ENCODE measurements at places on chromosomes 11 and 22.

GRCh38 chr11:84719935-84720577 is 907.1 kb downstream of the DLG2 start:
- no peak for DNase-seq

DNA sequence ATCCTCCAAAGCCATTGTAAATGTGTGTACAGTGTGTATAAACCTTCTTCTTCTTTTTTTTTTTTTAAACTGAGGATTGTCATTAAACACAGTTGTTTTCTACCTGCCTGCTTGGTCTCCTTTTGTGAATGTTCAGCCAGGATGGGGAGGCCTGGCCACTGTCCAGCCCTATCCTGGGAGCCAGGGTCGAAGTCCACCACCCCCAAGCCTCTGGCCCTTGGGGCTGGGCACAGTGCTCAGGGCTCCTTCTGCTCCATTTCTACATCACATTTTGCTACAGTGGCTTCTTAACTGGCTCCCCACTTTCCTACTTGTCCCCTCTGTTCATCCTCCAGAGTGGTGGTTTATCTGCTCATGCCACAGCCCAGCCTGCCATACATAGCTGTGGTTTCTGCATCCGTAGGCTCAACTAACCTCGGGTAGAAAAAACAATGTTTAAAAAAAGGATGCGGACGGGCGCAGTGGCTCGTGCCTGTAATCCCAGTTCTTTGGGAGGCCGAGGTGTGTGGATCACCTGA is 2.5 kb upstream of the SMARCB1 start:
- no peak for DNase-seq

- no peak for DNase-seq
Observed at GRCh38 chr11:47044119-47044518, 107.6 kb downstream of the CSTPP1 start.

DNA sequence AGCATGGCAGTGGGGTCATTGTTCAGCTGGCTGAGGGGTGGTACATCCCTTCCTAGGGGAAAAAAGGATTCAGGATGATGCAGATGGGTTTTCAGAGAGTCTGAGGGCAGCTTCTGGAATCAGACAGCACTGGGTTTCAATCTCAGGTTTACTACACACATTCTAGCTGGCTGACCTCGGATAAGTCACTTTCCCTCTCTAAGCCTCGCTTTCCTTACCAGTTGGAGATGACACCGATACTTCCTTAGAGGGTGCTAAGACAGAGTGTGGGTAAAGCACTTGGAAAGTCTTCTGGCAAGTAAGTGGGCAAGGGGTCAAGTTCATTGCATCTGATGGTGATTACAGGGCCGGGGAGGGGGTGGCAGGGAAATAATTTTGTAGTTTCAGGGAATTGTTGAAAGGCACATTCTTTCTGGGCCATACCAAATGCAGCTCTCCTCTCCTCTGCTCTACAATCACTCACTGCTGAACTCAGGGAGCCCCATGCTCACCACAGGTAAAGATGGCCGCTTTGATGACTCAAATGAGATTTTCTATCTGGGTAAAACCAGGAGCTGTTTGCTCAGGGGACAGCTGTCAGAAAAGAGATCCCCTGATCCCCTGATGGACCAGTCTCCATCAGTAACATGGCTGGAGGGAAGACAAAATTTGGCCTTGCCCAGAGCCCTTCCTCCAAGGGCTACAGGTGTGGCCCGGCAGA is 6.5 kb upstream of the MIAT start:
- DNase-seq = no peak
